Fibroblast of skin of left biceps (primary cell): ENCODE measurements at places on chromosomes 5 and 9.

GRCh38 chr9:89986190-89986589 is 381.4 kb downstream of the GADD45G start:
- DNase-seq, result no peak

- no peak for DNase-seq
Observed at GRCh38 chr9:89743573-89744254, 138.9 kb downstream of the GADD45G start.

- no peak for DNase-seq
Observed at GRCh38 chr9:71521132-71521531, 247.2 kb downstream of the CEMIP2 start.

DNA sequence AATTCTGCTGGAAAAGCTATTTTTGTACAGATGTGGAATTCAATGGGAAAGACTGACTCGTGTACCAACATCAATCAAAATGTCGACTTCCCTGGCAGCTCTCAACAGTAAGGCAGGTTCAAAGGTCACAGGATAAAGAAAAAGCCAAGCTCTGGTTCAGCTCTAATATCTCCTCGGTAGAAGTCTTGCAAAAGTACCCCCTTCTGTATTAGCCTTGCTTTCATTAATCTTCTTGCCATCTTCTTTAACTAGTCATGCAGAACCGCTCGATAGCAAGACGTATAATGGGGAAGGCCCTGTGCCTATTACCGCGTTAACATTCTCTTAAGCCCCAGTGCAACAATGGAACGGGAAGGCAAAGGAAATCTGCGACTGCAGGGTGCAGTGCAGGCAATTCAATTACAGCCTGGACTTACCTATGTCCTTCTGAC is 201.2 kb downstream of the GAPVD1 start:
- DNase-seq, result no peak

GRCh38 chr9:18629136-18629535 is 155.2 kb downstream of the ADAMTSL1 start:
- no peak for DNase-seq

- no peak for DNase-seq
Observed at GRCh38 chr5:61650661-61651060, 318.6 kb downstream of the ZSWIM6 start.

DNA sequence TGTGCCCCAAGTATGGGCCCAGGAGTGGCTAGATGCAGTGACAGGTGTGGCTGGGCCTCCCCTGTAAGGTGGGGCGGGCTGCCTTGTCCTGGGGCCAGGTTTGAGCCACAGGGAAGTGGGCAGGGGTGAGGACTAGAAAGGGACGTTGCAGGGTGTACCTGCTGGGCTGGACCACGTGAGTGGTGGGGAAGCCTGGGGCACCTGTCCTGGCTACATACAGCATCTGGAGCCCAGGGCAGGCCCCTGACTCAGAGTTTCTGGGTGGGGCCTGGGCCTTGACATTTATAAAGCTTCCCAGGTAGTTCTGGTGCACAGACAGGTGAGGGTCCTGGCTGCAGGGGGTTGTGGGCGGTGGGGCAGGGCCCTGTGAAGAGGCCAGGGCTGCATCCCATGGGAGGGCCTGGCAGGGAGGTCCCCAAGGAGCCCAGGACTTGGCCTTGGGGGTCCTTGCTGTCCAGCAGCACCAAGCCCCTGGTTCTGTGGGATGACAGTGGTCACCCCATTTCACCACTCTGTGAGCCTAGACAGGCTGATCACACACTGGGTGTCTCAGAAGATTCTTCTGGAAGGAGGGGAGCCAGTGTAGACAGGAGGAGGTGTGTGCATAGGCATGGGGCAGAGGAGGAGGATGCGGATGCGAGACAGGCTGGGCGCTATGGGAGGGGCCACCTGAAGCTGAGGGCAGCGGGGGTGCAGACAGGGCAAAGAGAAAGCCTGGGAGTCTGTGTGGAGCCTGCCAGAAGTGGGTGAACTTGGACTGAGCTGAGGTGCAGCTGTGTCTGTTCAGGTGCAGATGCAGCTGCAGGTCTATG is 94.0 kb downstream of the PHF2 start:
- peak; percentile 9 for DNase-seq

- DNase-seq, result no peak
Observed at GRCh38 chr5:56522960-56523359, 289.8 kb upstream of the ANKRD55 start.

GRCh38 chr5:101995585-101995984 is 300.5 kb downstream of the SLCO4C1 start:
- no peak for DNase-seq

GRCh38 chr9:103627731-103628130 is 466.4 kb upstream of the SMC2 start:
- DNase-seq, result no peak

DNA sequence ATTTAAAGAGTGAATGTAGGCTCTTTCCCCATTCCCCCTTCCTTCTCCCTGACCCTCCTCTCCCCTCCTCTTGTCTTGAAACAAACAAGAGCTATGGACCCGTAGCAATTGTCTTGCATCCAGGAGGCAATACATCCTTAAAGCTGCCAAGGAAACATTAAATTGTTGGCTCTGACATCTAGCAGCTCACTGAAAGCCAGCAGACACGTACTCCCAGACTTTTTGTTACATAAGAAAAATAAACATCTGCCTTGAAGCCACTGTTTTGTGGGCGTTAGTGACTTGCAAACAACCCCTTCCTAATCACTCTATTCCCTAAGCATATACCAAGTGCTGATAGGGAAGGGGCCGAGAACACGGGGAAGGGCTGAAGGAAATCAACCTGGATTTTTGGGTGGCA is 8.6 kb downstream of the SLC45A2 start:
- DNase-seq, result no peak

DNA sequence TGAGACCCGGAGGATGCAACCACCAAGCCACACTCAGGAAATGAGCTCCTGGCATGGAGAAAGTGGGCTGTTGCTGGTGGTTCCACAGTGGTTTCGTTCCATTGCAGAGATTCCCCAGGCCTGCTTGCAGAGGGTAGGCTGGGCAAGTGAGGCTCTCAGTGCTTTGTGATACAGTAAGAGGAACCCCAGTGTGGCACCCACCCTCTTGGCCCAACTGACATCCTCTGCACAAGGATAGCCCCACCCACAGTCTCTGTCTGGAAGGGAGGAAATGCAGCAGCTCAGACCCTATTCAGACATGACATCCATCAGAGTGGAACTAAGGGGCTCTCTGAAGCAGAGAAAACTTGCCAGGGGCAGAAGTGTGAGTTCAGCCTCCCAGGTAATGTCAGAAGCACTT is 69.6 kb upstream of the FSTL4 start:
- DNase-seq, result no peak

DNA sequence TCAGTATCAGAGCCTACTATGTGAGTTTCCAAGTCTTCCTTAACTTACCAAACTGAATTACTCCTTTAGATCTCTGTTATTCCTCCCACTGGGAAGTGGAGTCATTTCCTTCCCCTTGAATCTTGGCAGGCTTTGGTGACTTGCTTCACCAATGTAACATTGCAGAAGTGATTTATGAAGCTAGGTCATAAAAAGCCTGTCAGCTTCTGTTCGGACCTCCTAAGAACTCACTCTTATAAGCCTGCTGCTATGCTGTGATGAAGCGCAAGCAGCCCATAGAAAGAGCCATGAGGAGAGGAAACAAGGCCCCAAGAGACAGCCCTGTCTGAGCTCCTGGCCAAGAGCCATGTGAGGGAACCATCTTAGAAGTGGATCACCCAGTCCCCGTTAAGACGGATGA is 14.2 kb upstream of the FOXB2 start:
- DNase-seq, result no peak

- peak; percentile 67 for DNase-seq
Observed at GRCh38 chr9:131432597-131433301, 38.9 kb downstream of the PRRC2B start.

- DNase-seq, result no peak
Observed at GRCh38 chr9:137227054-137227852, at the start of gene RNF224. Gene RNF224, plus strand, starts transcription at chr9:137227502. Its CDS starts 834 bp downstream, at chr9:137228336.

DNA sequence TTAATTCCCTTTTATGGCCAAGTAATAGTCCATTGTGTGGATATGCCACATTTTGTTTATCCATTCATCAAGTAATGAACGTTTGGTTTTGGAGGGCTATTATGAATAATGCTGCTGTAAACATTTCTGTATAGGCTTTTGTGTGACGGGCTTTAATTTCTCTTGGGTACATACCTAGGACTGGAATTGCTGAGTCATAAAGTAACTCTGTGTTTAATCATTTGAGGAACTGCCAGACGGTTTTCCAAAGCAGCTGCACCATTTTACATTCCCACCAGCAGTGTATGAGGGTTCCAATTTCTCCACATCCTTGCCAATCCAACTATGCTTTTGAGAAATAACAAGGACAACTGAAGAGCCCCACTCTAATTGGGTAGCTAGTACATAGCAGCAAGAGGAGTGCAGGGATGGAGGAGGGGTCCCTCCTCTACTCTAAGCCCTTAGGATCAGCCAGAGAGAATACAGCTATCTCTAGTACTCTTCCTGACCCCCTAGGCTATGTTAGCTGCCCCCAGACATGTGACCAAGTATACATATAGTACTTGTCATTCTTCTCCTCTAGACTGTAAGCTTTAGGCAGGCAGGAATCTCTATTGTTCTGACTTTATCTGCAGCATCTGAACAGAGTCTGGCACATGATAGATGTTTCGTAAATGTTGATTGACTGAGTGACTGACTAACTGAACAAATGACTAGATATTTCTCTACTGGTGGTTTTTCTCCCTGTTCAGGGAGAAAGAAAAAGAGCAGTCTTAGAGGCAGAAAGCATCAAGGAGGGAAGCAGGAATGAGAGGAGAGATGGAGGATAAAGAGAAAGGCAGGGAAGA is 22.1 kb upstream of the MATR3 start:
- DNase-seq, result peak; percentile 51

GRCh38 chr5:55591686-55592085 is 56.9 kb upstream of the PLPP1 start:
- no peak for DNase-seq

DNA sequence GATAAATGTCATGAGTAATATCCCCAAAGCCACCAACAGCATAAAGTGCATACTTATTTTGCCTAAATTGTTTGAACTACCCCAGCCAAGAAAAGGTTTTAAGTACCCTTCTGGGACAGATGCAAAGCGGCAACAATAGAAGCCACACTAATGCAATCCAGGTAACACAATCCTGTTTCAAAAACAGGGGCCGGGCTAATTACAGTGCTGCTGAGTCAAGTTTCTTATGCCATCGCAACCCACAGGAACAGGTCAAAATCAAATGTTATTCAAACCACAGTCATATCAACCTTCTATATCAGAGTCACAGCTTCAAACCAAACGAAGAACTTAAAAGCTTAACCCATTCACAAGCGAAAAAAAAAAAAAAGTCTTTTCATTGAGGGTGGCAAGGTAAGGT is 28.3 kb downstream of the EBF1 start:
- DNase-seq, result no peak

DNA sequence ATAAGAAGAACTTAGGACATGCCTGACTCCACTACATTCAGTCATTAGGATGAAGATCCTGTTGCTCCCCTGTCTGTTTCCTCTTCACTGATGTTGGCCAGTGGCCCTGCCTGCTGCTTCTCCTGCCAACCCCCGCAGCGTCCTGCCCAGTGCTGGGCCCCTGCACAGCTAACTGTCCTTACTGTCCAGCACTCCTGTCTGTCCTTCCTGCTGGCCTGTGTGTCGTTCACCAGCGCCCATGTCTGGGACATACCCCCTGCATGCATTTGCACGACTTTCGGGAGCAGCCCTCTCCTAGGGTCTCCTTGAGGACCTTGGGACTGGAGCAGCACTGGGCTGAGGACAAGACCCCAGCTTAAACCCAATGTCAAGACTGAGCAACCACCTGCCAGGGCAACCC is 547.6 kb downstream of the BNC2 start:
- no peak for DNase-seq
